G401 (cell line): ENCODE measurements at places on chromosomes 2 and 18.

- peak; percentile 11 for DNase-seq
Observed at GRCh38 chr2:20091305-20091991, 40.0 kb upstream of the LAPTM4A start.

DNA sequence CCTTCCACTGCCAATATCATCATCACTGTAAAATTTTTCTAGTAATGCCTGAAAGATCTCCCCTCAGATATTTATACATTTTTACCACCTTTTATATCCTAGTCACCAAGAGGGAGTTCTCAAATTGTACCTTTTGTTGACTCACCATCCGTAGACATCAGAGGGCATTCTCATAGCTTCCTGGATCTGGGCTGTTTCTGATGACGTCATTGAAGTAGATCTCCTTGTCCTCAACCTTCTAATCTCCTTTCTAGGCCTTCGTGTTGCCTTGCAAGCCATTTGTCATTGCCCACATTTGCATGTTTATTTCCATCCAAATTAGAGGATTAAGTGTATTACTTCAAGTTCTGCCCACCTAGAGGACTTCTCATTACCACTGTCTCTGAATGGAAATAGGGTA is 193.4 kb upstream of the NRXN1 start:
- DNase-seq, result no peak

GRCh38 chr18:79632765-79633164 is 46.8 kb upstream of the CTDP1 start:
- no peak for DNase-seq

GRCh38 chr2:169828141-169828811 is 1.0 kb downstream of the UBR3 start:
- DNase-seq, result peak; percentile 70

- DNase-seq, result no peak
Observed at GRCh38 chr2:178895171-178895570, 87.9 kb upstream of the TTN start.

DNA sequence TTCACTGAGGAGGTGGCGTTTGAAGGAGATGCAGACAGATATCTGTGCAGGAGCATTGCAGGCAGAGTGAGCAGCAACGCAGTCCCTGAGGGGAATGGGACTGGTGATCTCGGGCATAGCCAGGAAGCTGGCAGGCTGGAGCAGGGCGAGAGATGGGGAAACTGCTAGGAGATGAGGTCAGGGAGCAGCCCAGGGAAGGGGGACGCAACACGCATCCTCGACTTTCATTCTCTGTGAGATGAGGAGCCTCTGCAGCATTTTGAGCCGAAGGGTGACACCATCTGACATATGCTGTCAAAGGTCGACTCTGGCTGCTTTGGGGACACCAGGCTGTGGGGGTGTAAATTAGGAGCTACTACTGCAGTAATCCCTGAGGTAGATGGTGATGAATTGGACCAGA is 4.3 kb upstream of the CHRNA1 start:
- DNase-seq, result no peak

GRCh38 chr2:16003809-16004208 is 63.5 kb downstream of the MYCN start:
- no peak for DNase-seq

DNA sequence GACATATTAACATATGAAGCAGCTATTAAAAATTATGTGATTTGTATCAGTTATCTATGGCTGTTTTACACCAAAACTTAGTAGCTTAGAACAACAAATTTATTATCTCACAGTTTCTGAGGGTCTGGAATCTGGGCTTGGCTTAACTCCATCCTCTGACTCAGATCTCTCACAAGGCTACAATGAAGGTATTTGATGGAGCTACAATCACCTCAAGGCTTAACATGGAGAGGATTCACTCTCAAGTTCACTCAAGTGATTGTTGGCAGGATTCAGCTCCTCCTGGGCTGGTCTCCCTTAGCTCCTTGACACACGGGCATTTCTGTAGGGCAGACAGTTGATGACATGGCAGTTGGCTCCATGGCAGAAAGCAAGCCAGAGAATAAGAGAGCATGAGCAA is 133.0 kb upstream of the SLC14A2 start:
- no peak for DNase-seq

- no peak for DNase-seq
Observed at GRCh38 chr18:13524811-13525210, 201.5 kb downstream of the FAM210A start.

DNA sequence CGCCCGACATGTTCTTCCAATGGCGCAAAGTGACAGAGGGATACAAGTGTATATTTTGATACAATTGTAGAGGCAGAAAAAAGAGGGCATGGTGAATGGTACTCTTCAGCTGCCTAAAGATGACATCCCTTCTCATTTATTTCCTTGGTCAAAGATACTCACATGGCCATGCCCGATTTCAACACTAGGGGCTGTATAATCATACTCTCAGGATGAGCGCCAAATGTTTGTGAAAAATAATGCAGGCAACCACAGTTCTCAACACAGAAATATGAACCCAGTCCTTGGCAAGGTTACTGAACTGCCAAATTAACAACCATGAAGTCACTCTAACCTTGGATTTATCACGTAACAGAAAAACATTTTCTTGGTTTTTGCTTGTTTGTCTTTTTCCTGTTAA is 204.4 kb downstream of the CCDC102B start:
- no peak for DNase-seq

- DNase-seq, result peak; percentile 47
Observed at GRCh38 chr2:172821370-172822338, 86.0 kb downstream of the RAPGEF4 start.

DNA sequence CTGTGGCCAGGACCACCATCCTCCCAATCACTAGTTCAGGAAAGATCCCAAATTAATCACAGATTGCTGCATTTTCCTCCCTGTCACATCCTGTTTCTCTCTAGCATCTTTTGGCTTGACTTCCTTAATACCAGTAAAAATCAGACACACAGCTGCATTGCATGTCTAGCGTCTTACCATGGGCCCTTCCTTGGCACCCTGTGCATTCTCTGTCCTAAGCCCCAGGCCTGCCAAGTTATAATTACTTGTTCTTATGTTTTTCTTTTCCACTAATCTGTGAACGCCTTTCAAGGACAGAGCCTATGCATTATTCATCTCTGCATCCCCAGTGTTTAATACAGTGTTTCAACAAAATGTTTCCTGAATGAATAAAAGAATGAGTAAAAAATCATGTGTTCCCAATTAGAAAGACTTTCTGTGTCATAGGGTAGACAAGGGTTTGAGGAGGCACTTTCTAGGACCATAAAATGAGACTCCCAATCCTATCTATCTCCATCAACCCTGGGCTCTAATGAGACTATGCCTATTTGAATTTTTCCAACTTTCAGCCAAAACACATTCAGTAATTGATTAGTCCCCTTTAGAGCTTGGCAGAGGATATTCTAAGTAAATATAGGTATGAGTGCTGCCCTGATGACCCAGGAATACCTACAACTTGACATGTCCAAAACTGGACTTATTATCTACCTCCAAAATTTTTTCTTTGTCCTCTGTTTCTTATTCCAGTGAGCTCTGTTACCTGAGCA is 10.3 kb upstream of the NT5C1B start:
- DNase-seq, result no peak

DNA sequence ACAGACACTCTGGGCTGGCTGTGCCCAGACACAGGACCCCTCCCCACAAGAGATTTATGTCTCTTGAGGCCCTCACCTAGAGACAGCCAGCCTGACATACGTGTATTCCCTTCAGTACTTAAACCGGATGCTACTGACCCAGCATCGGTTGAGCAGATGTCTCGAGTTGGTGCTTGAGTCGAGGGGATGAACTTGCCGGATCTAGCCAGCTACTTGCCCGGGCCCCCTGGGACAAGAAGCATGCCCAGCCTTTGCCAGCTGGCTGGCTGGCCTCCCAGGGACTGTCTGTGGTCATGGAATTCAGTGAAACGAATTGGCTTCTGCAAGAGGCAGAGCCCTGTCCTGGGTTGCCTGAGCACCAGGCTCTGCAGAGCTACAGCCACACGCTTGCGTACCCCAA is 36.0 kb downstream of the DNMT3A start:
- peak; percentile 75 for DNase-seq

- no peak for DNase-seq
Observed at GRCh38 chr2:215693193-215693998, 257.5 kb upstream of the FN1 start.

DNA sequence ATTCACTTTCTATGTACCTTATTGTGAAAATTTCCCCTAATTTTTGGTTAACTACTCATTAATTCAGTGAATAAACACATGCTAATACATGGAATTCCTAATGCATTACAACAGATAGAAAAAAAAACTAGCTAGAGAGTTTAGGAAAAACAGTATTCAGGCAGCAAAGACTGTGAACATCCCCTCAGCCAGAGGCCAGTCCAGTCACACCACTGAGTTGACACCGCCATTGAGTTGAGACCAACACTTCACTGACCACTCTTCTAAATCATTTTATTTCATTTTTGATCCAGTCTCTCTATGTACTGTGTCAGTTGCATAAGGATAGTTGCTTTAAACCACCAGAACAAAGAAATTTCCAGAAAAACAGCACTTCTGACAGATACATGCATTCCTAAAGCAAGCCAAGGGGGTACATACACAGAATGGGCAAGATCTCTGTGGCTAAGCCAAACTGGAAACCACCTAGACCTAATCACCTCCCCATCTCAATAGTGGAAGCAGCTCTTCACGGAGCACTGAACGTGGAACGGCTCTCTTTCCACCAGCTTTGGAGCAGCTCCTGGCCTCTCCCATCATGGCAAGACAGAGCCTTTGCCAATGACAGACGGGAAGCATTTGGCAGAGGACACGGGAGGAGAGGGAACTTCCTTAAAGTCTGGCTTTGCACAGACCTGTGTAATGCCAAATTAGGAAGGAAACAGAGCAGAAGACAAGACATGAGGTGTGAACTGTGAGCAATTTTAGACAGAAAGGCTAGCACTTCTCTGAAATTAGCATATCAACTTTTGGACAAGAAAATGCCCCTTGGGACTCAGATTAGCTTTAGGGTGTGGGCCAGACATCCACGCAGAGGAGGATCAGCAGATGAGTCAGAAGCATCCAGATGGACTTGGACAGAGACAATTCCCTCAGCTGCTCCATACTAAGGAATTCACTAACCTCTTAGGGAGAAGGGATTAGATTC is 36.4 kb downstream of the CACNB4 start:
- peak; percentile 97 for DNase-seq

GRCh38 chr2:119289642-119290041 is 66.0 kb downstream of the STEAP3 start:
- DNase-seq, result no peak

- no peak for DNase-seq
Observed at GRCh38 chr18:42517896-42518295, 562.9 kb downstream of the PIK3C3 start.

DNA sequence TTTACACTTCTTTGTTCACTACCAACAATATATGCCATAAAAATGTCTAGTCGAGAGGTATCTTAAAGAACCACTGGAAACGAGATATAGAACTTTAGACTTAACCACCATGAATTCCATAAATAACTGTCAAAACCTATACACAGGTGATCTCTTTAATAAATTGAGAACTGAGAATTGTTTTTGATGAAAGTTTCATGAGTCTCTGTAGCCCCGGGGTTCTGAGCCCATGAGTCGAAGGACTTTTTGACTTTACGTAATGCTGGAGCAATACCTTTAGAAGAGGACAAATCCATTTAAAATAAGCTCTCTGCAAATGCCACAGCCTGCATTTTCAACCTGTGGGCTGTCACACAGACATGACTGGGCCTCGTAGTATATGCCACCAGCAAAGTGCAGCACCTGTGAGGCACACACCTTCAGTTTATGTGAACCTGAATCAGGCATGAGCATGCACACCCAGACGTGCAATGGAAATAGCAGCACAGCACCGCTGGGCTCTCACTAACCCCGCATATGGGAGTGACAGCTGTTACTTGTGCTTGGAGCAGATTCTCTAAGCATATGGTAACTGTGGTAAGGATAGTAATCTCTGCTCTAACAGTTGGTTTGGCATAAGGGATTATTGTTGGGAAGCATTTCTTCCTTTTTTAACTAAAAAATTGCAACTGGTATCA is 383.2 kb downstream of the SOCS6 start:
- DNase-seq, result peak; percentile 73

- no peak for DNase-seq
Observed at GRCh38 chr18:79985172-79985571, 3.2 kb downstream of the TXNL4A start.

DNA sequence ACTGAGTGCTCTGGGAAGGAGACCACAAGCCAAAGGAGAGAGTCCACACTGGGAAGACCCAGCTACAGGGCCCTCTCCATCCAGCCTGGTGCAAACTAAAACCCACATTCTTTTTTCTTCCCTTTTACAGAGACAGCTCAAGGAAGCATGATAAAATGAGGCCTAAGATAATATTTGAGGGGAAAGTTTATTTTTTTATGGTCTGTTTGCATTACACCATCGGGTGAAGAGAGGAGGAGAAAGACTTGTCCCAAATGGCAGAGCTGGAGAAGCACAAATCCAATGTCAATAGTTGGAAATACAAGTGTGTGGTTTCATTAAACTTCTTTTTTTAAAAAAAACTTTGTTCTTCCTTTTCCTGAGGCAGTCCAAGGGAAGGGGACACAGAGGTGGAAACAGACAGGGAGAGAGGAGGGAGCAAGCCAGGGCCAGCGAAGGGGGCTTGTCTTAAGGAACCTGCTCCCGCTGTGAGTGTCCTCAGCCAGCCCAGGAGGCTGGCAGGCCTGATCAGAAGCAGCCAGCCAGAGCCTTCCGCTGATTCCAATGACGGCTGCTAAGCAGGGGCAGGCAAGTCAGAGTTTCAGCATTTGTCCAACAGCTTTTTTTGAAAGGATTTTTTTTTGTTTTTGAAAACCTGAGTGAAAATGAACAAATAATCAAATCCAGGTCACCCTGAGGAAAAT is 203.8 kb upstream of the SIX2 start:
- no peak for DNase-seq

DNA sequence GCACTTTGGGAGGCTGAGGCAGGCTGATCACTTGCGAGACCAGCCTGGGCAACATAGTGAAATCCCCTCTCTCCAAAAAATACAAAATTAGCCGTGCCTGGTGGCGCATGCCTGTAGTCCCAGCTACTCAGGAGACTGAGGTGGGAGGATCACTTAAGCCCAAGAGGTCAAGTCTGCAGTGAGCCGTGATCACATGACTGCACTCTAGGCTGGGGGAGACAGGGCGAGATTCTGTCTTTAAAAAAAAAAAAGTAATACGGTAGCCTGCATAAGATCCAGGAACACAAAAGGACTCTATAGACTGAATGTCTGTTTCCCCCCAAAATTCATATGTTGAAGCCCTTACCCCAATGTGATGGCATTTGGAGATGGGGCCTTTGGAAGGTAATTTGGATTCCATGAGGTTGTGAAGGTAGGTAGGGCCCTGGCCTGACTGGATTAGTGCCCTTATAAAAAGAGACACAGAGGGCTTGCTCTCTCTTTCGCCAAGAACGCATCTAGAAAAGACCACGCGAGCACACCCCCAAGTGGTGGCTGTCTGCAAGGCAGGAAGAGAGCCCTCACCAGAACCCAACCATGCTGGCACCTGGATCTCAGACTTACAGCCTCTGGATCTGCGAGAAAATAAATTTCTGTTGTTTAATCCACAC is 17.0 kb downstream of the MBOAT2 start:
- DNase-seq, result no peak
